ENCODE measurements at places on chromosomes 7 and 10. TPM values are rescaled to one million over a fixed set of nuclear protein-coding genes. Genes with fewer than 3 reads are reported as not detected.

Gene ADCYAP1R1
- total RNA-seq = not detected

Gene PON1
- not detected for total RNA-seq

Gene CALML5
- total RNA-seq = not detected

Gene ERVW-1
- total RNA-seq = not detected

Gene SEMA3E
- not detected for total RNA-seq

Gene TMEM168
- total RNA-seq = 19.5 TPM

Gene WDR86
- 1.1 TPM for total RNA-seq

Gene TRIL
- 0.10 TPM for total RNA-seq

Gene CISD1
- total RNA-seq = 40.1 TPM

Gene PRKCQ
- 69.3 TPM for total RNA-seq

Gene ATOH7
- total RNA-seq = not detected

Gene FZD8
- total RNA-seq = 0.65 TPM

Gene STEAP1B
- 0.33 TPM for total RNA-seq

DNA sequence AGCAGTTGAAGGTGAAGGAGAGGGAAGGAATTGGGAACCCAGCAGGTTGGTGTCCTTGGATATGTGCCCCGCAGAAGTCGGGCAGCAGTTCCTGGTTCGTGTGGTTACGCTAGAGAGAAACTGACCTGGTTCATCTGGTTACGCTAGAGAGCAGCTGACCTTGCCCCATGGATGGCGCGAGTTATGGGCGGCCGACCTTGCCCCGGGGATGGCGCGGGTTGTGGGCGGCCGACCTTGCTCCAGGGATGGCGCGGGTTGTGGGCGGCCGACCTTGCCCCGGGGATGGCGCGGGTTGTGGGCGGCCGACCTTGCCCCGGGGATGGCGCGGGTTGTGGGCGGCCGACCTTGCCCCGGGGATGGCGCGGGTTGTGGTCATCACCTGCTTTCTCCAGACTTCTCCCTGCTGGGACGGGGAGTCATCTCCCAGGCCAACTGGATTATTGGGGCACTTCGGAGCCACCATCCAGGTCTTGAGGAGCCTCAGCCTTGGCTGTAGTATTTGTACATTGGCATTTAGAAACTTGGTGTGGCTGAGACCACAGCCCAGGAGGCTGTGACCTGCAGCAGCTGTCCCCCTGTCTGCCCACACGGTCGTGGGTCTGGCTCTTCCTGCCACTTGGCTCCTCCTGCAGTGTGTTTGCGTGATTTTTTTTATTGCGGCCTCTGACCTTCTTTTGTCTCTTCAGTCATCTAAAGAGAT is 6.1 kb downstream of the GET4 start:
- H3K4me1 ChIP-seq = peaks cover 18% of the 10 kb centered on the region
- DNase-seq = no peak
- H3K27ac ChIP-seq = no peak overlapping the region
- peaks cover 14% of the 10 kb centered on the region for H3K36me3 ChIP-seq

- DNase-seq = no peak
- H3K27ac ChIP-seq = no peak overlapping the region
- H3K4me3 ChIP-seq = no peak overlapping the region
- peaks cover 22% of the 10 kb centered on the region for H3K27me3 ChIP-seq
- H3K36me3 ChIP-seq = no peaks in the 10 kb centered on the region
Observed at GRCh38 chr7:128873234-128873633, 10.6 kb downstream of the ATP6V1F start.

- H3K27ac ChIP-seq = no peak overlapping the region
- H3K4me1 ChIP-seq = no peaks in the 10 kb centered on the region
- H3K36me3 ChIP-seq = peaks cover 31% of the 10 kb centered on the region
- H3K4me3 ChIP-seq = no peak overlapping the region
Observed at GRCh38 chr7:139948587-139949335, 114.0 kb downstream of the PARP12 start.

DNA sequence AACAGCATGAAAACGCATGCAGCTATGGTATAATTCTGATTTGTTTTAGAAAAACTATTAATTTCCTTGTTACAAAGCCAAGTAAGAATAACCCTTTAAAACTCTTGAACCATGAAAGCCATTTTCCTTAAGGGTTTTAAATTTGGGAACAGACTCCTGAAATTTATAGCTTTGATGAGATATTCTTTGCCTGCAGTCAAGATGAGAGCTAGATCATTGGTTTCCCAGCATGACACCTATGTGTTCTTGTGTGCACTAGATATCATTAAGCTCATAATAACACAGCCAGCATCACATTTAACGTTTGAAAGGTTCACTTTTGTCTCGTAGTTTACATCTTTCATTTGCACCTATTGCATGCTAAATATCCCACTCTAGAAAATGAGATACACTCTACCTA is 202.2 kb downstream of the PHF14 start:
- H3K4me1 ChIP-seq = peaks cover 3% of the 10 kb centered on the region
- no peak overlapping the region for H3K4me3 ChIP-seq
- no peak overlapping the region for H3K27ac ChIP-seq
- H3K36me3 ChIP-seq = no peaks in the 10 kb centered on the region
- DNase-seq = no peak

GRCh38 chr10:121351540-121351939 is 246.7 kb downstream of the FGFR2 start:
- DNase-seq = no peak
- no peaks in the 10 kb centered on the region for H3K4me1 ChIP-seq
- H3K27me3 ChIP-seq = no peaks in the 10 kb centered on the region
- H3K4me3 ChIP-seq = no peak overlapping the region
- H3K27ac ChIP-seq = no peak overlapping the region
- no peaks in the 10 kb centered on the region for H3K36me3 ChIP-seq

- no peak overlapping the region for H3K27ac ChIP-seq
- H3K4me3 ChIP-seq = no peak overlapping the region
Observed at GRCh38 chr10:46992803-46993561, 81.8 kb downstream of the PTPN20 start.

- no peak for DNase-seq
- no peaks in the 10 kb centered on the region for H3K4me1 ChIP-seq
- no peak overlapping the region for H3K4me3 ChIP-seq
- no peaks in the 10 kb centered on the region for H3K27me3 ChIP-seq
Observed at GRCh38 chr7:67807826-67808225, 811.2 kb downstream of the TYW1 start.

DNA sequence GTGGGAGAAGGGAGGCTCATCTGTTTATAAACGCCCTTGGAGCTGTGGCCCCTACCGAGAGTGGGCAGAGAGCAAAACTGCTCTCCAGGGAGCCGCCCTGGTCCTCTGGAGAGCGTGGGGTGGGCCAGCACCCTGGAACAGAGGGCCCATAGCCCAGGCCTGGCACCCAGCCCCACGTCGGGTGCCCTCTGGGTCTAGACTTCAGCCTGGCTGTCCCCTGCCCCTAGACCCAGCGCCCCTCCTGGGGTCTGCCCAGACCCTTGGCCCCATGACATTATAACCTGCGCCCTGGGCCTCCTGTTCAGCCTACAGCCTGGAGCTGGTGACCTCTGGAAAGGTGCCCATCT is 24.7 kb downstream of the GET4 start:
- H3K4me1 ChIP-seq = peaks cover 2% of the 10 kb centered on the region
- no peak for DNase-seq
- no peak overlapping the region for H3K27ac ChIP-seq

GRCh38 chr10:113225903-113226302 is 275.9 kb downstream of the TCF7L2 start:
- H3K36me3 ChIP-seq = no peaks in the 10 kb centered on the region
- no peak overlapping the region for H3K4me3 ChIP-seq
- H3K27me3 ChIP-seq = peaks cover 42% of the 10 kb centered on the region
- no peak for DNase-seq

GRCh38 chr7:129990403-129991192 is 37.8 kb upstream of the UBE2H start:
- no peaks in the 10 kb centered on the region for H3K27me3 ChIP-seq
- H3K4me1 ChIP-seq = no peaks in the 10 kb centered on the region

DNA sequence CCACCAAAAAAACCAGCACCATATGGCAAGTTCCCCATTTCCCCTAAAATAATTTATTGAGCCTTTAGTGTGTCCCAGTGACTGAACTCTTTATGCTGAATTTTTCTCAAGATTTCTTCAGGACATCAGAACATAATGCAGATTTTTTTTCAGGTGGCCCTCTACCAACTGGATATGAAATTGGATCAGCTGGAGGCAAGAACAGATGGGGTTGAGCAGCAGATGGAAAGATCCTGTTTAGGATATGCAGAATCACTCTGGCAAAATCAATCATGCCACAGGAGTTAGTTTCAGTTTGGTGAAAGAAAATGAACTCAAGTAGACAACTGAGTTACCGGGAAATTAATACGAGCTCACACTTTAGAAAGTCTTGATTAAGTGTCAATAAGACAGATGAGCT is 761.5 kb upstream of the C7orf33 start:
- H3K4me3 ChIP-seq = no peak overlapping the region
- H3K36me3 ChIP-seq = no peaks in the 10 kb centered on the region
- no peak overlapping the region for H3K27ac ChIP-seq
- no peaks in the 10 kb centered on the region for H3K4me1 ChIP-seq
- no peak for DNase-seq

- no peaks in the 10 kb centered on the region for H3K36me3 ChIP-seq
- no peak overlapping the region for H3K27ac ChIP-seq
- H3K4me1 ChIP-seq = no peaks in the 10 kb centered on the region
- H3K4me3 ChIP-seq = no peak overlapping the region
Observed at GRCh38 chr7:3244241-3244814, 56.7 kb upstream of the SDK1 start.

DNA sequence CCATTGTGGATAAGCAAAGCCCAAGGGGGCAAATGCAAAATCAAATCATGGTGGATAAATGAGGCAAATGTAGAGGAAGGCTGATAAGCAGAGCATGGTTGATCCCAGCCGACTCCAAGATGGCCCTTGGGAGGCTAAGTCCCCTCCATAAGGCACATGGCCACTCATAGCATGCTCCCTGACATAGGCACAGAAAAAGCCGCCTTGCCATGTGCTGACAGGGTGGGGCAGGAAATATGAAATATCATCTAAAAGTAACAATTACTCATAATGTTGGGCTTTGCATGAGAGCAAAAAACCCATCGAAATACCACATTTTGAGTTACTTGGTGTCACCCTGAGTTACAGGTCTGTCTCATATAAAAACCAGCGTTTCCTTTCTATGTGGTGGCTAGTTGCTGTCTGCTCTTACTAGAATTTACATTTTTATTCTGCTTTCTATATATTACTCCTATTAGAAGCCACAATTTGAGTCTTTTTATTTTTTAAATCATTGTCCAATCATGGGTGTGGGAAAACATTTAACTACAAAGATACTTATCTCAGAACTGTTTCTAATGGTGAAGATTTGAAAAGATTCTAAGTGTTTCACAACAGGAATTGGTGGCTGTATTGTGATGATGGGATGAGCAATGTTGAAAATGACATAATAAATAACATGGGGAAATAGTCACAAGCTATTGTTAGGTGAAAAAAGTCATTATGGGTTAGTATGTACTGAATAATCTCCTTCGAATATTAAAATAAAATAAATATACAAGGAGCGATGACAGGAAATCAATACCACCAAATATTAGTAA is 102.7 kb downstream of the CUBN start:
- H3K36me3 ChIP-seq = no peaks in the 10 kb centered on the region
- DNase-seq = peak; percentile 83
- no peaks in the 10 kb centered on the region for H3K27me3 ChIP-seq
- peaks cover 81% of the 10 kb centered on the region for H3K4me1 ChIP-seq

- peak; percentile 23 for DNase-seq
- H3K27ac ChIP-seq = no peak overlapping the region
- H3K4me1 ChIP-seq = no peaks in the 10 kb centered on the region
- no peaks in the 10 kb centered on the region for H3K36me3 ChIP-seq
- peaks cover 26% of the 10 kb centered on the region for H3K27me3 ChIP-seq
- H3K4me3 ChIP-seq = no peak overlapping the region
Observed at GRCh38 chr7:130721486-130722277, 12.3 kb downstream of the KLF14 start.

- H3K27me3 ChIP-seq = no peaks in the 10 kb centered on the region
- H3K4me3 ChIP-seq = no peak overlapping the region
- no peaks in the 10 kb centered on the region for H3K36me3 ChIP-seq
Observed at GRCh38 chr10:131815266-131816156, 85.3 kb upstream of the PPP2R2D start.

GRCh38 chr10:77943121-77943901 is 16.8 kb upstream of the DLG5 start:
- H3K36me3 ChIP-seq = no peaks in the 10 kb centered on the region
- peaks cover 2% of the 10 kb centered on the region for H3K27me3 ChIP-seq
- H3K4me3 ChIP-seq = no peak overlapping the region
- H3K27ac ChIP-seq = no peak overlapping the region

DNA sequence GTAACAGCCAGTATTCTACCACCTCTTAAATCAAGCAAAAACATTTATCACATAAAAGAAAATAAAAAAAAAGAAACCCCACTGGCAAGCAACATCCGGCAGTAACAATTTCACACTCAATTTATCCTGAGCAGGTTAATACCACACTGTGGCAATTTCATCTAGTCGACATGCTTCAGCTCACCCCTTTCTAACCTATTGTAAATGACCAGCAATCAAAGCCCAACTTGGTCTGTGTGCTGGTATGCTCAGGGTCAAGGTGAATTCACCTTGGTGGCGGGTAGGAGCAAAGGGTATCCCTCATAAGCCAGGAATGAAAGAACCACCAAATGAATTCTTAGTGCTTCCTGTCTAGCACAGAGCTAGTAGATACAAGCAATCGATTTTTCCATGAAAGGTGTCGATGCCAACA is 109.1 kb upstream of the AFAP1L2 start:
- DNase-seq = no peak
- no peaks in the 10 kb centered on the region for H3K27me3 ChIP-seq
- peaks cover 25% of the 10 kb centered on the region for H3K36me3 ChIP-seq

GRCh38 chr10:52463826-52464225 is 149.7 kb downstream of the DKK1 start:
- DNase-seq = no peak
- no peak overlapping the region for H3K27ac ChIP-seq
- no peaks in the 10 kb centered on the region for H3K36me3 ChIP-seq
- H3K4me1 ChIP-seq = no peaks in the 10 kb centered on the region

GRCh38 chr10:18473424-18474117 is 177.8 kb downstream of the NSUN6 start:
- no peaks in the 10 kb centered on the region for H3K27me3 ChIP-seq
- peaks cover 10% of the 10 kb centered on the region for H3K4me1 ChIP-seq
- no peak overlapping the region for H3K27ac ChIP-seq
- DNase-seq = no peak
- no peak overlapping the region for H3K4me3 ChIP-seq

- H3K27ac ChIP-seq = no peak overlapping the region
- peaks cover 18% of the 10 kb centered on the region for H3K27me3 ChIP-seq
- no peaks in the 10 kb centered on the region for H3K36me3 ChIP-seq
- DNase-seq = no peak
Observed at GRCh38 chr7:45084901-45085618, 3.7 kb downstream of the NACAD start.

Measured in activated CD4-positive, alpha-beta memory T cell treated with anti-CD3 and anti-CD28 coated beads, Interleukin-2, amount 10 ng/mL, durations not matched to agents 7 days and 5 days (primary cell).